Panc1 (cell line): ENCODE measurements at places on chromosomes 1 and 21. TPM values are rescaled to one million over a fixed set of nuclear protein-coding genes. Genes with fewer than 3 reads are reported as not detected.

The SLC45A1 gene
- total RNA-seq, result 11.3 TPM

DNA sequence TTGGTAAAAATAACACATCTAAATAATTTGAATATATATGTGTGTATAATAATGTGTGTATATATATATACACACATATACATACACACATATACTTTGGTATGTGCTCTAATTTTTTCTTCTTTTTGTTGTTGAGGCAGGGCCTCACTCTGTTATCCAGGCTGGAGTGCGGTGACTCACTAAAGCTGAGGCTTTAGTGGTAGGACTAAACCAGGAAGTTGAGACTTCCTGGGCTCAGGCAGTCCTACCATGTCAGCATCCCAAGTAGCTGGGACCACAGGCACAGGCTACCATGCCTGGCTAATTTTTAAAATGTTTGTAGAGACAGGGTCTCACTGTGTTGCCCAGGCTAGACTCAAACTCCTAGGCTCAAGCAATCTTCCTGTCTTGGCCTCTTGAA, 46.7 kb upstream of the CXADR start:
- H3K27ac ChIP-seq, result no peak overlapping the region
- H3K4me3 ChIP-seq, result no peak overlapping the region
- no peak for DNase-seq
- H3K27me3 ChIP-seq, result no peaks in the 10 kb centered on the region
- no peaks in the 10 kb centered on the region for H3K36me3 ChIP-seq

DNA sequence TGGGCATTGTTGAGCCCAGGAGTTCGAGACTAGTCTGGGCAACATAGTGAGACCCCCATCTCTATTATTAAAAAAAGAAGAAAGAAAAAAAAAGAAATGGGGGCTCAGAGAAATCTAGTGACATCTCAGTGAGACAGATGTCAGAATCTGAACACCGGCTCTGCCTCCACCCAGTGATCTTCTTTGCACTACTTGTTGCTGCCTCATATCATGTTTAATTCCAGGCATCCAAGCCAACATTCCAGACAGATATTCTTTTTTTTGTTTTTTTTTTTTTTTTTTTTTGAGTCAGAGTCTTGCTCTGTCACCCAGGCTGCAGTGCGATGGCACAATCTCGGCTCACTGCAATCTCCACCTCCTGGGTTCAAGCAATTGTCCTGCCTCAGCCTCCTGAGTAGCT, 5.0 kb upstream of the ARL8A start:
- DNase-seq, result no peak
- H3K4me1 ChIP-seq, result peaks cover 5% of the 10 kb centered on the region
- no peaks in the 10 kb centered on the region for H3K36me3 ChIP-seq

GRCh38 chr21:32770871-32771523, 558 bp downstream of the PAXBP1 start:
- H3K36me3 ChIP-seq, result peaks cover 5% of the 10 kb centered on the region
- H3K4me1 ChIP-seq, result peaks cover 6% of the 10 kb centered on the region
- H3K27me3 ChIP-seq, result no peaks in the 10 kb centered on the region
- H3K27ac ChIP-seq, result peak overlapping the region; percentile 87
- no peak for DNase-seq

The RPS27 gene
- total RNA-seq, result 1,095 TPM

GRCh38 chr1:100304921-100305320, 38.9 kb downstream of the RTCA start:
- H3K36me3 ChIP-seq, result no peaks in the 10 kb centered on the region
- no peaks in the 10 kb centered on the region for H3K4me1 ChIP-seq
- no peak overlapping the region for H3K27ac ChIP-seq
- no peaks in the 10 kb centered on the region for H3K27me3 ChIP-seq

- H3K27ac ChIP-seq, result no peak overlapping the region
- H3K27me3 ChIP-seq, result no peaks in the 10 kb centered on the region
- H3K36me3 ChIP-seq, result 0 out of 2 replicates have a peak, but pooled peaks cover 8% of the 10 kb centered on the region
- H3K4me1 ChIP-seq, result no peaks in the 10 kb centered on the region
These were observed 40.9 kb downstream of the ALG6 start for GRCh38 chr1:63408331-63408730.

DNA sequence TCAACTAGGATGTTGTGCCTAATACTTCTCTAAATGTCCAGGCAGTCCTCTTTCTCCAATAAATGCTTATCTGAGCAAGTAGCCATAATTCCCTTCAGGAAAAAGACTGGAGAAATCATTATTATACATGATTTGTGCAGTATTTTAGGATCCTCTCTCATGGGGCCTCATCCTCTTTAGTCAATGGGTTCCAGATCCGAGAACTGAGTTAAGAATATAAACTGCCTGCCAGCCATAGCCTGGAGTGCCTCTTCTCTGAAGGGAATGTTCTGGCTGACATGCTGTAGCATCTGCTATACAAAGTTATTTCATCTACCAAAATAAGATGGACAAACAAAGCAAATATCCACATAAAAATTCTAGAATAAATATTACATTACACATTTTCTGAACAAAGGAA, 334.0 kb upstream of the PRMT6 start:
- no peak for DNase-seq
- H3K36me3 ChIP-seq, result no peaks in the 10 kb centered on the region
- H3K27me3 ChIP-seq, result no peaks in the 10 kb centered on the region
- H3K4me3 ChIP-seq, result no peak overlapping the region
- H3K4me1 ChIP-seq, result no peaks in the 10 kb centered on the region
- H3K27ac ChIP-seq, result no peak overlapping the region

DNA sequence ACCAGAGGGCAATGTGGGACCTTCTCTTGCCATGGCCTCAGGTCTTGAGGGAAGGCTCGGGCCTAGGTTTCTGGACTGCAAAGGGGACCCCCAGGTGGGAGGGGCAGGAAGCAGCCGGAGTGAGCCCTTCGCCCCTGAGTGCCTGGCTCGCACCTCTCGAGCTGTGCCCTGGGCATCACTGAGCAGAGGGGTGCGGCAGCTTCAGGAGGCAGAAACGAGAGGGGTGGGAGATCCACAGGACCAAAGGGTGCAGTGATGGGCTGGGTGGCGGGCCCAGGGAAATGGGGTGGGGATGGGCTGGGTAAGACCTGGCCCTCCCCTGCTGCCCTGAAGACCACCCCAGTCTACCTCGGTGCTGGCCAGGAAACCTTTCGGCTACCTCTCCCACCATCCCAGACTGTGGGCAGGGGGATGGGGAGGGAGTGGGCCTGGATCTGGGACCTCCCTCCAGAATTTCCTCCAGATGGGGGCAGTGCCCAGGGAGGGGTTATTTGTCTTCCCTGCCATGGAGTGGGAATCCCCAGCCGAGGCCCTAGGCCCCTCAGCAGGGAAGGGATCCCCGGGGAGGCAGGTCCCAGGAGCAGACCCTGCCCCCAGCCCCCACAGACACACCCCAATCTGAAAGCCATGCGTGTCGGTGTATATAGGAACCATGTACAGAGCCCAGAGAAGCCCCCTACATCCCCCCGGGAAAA, 21.3 kb downstream of the A3GALT2 start:
- H3K4me1 ChIP-seq, result 0 out of 2 replicates have a peak, but pooled peaks cover 3% of the 10 kb centered on the region
- DNase-seq, result no peak
- no peak overlapping the region for H3K27ac ChIP-seq
- no peak overlapping the region for H3K4me3 ChIP-seq

The PAPPA2 gene
- total RNA-seq, result 0.03 TPM

The CRP gene
- total RNA-seq, result 0.90 TPM

DNA sequence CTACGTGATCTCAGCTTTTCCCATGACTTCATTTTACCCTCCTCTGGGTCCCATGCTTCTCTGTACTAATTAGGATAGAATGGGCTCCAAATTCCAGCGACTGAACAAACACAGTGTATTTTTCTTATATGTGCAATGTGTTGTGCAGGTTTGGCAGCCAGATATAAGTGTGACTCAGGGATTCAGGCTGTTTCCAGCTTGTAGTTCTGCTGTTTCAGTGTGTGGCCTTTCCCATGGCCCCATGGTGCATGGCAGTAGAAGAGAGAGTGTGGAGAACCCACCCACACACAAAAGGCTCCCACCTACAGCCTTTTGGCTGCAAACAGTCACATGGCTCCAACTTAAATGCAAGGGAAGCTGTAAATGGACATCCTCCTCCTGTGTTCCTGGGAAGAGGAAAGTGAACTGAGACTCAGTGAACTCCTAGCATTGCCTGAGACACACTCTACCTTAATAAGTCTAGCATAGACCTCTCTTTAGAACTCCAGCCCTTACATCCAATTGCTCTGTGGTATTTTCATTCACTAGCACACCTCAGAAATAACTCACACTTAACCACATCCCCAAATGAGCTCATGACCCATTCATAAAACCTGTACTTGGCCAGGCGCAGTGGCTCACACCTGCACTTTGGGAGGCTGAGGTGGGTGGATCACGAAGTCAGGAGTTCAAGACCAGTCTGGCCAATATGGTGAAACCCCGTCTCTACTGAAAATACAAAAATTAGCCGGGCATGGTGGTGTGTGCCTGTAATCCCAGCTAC, 58.7 kb downstream of the KIAA0040 start:
- no peak overlapping the region for H3K27ac ChIP-seq
- peaks cover 5% of the 10 kb centered on the region for H3K27me3 ChIP-seq
- H3K4me3 ChIP-seq, result no peak overlapping the region
- no peaks in the 10 kb centered on the region for H3K36me3 ChIP-seq
- H3K4me1 ChIP-seq, result no peaks in the 10 kb centered on the region
- DNase-seq, result no peak

DNA sequence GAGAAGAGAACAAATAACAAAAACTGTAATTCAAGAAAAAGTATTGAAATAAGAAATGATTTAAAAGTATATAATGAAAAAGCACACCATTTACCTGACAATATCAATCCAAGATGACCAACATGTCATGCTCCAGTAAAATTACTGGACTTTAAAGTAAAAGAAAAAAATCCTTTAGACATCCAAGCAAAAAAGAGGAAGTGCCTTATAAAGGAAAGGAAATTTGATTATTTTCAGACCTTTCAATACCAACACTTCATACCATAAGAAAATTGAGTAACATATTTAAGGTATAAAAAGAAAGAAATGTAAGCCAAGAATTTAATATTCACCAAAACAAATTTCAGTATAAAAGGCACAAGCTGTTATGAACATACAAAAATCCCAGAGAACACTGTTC, 46.2 kb upstream of the SSX2IP start:
- H3K27ac ChIP-seq, result no peak overlapping the region
- no peak for DNase-seq
- H3K27me3 ChIP-seq, result peaks cover 11% of the 10 kb centered on the region; the same call in 1 of the 2 replicates
- H3K36me3 ChIP-seq, result no peaks in the 10 kb centered on the region
- no peaks in the 10 kb centered on the region for H3K4me1 ChIP-seq

The HUNK gene
- total RNA-seq, result 0.05 TPM

DNA sequence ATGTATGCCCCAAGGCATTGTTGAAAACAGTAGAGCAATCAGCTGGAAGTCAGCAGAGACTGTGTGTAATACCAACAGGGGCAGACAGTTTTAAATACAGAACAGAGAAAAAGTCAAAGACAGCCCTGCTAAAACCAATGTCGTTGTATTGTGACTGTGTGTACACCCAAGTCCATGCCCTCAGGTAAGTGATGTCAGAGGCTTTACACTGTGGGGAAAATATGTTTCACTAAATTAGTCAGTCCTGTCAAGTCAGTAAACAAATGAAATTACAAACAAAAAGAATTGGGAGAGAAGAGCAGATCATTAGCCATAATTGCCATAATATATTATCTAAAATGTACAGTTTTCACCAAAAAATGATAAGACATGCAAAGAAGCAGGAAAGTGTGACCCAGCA, 2.4 kb upstream of the CYP2J2 start:
- H3K4me3 ChIP-seq, result no peak overlapping the region
- peaks cover 37% of the 10 kb centered on the region for H3K27me3 ChIP-seq
- H3K36me3 ChIP-seq, result no peaks in the 10 kb centered on the region; the same call in 1 of the 2 replicates
- H3K4me1 ChIP-seq, result peaks cover 3% of the 10 kb centered on the region; the same call in 1 of the 2 replicates

DNA sequence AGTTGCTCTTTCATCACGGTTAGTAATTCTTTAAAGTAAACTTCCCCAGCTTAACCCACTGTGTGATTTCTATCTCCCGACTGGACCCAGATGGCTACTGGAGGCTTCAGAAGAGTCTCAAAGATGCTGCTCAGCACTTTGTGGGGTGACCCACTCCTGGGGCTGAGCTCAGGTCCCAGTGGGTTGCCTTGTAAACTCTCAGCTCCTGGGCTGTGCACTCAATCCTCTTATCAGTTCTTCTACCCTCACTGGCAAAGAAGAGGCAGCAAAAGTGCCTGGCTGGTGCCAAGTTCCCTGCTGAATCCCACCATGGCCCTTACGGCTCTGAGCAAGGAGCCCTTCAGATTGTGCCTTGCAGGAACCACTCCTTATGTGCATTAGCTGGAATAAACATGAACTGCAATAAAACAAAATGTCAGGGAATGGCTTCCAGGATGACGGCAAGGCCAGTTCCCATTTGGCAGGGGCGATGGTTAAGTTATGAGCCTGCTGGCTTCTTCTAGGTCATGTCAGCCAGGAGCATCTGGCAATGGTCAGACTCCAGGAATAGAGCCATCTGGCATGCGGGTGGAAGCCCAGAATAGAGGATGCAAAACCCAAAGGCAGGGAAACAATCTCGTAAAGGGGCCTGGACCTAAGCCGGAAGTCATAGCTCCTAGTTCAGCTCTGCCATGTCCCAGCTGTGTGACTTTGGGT, 6.8 kb downstream of the MYOC start:
- H3K27me3 ChIP-seq, result no peaks in the 10 kb centered on the region
- 0 out of 2 replicates have a peak, but pooled peaks cover 2% of the 10 kb centered on the region for H3K4me1 ChIP-seq
- DNase-seq, result no peak
- no peaks in the 10 kb centered on the region for H3K36me3 ChIP-seq
- no peak overlapping the region for H3K27ac ChIP-seq

GRCh38 chr1:110240476-110241210, 30.5 kb downstream of the KCNC4 start:
- no peak overlapping the region for H3K4me3 ChIP-seq
- H3K27ac ChIP-seq, result no peak overlapping the region
- no peak for DNase-seq
- no peaks in the 10 kb centered on the region for H3K36me3 ChIP-seq

The ILDR2 gene
- 0.08 TPM for total RNA-seq

The KIRREL1 gene
- total RNA-seq, result 145 TPM

The SPRR2F gene
- total RNA-seq, result not detected

GRCh38 chr1:55571767-55572166, 356.6 kb upstream of the USP24 start:
- no peak overlapping the region for H3K27ac ChIP-seq
- no peaks in the 10 kb centered on the region for H3K36me3 ChIP-seq
- no peak for DNase-seq
- H3K4me1 ChIP-seq, result no peaks in the 10 kb centered on the region
- H3K27me3 ChIP-seq, result no peaks in the 10 kb centered on the region

The OR2M3 gene
- total RNA-seq, result not detected

- no peaks in the 10 kb centered on the region for H3K36me3 ChIP-seq
- peaks cover 7% of the 10 kb centered on the region for H3K27me3 ChIP-seq
- 0 out of 2 replicates have a peak overlapping the region, but pooled peaks have one; percentile 12 for H3K27ac ChIP-seq
- no peak overlapping the region for H3K4me3 ChIP-seq
These were observed 14.8 kb upstream of the TACSTD2 start for GRCh38 chr1:58591806-58592205.

The TFB2M gene
- 21.0 TPM for total RNA-seq

DNA sequence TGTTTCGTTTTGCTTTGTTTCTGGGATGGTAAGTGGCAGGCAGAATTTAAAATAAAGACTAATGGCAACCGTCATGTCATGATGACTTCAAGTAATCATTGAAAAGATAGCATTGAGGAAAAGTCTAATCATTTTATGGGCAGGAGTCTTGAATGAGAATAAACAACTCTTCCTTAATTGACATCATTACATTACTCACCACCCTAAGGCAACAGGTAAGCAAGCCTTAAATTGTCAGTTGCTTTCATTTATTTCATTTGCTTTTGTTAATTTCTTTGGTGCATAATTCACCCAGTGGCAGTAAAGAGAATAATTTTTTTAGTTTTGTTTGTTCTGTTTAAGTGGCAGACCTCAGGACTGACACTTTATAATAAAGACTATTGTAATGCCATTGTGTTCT, 669.0 kb downstream of the RWDD3 start:
- H3K4me1 ChIP-seq, result no peaks in the 10 kb centered on the region
- H3K27ac ChIP-seq, result no peak overlapping the region
- no peaks in the 10 kb centered on the region for H3K27me3 ChIP-seq
- H3K36me3 ChIP-seq, result no peaks in the 10 kb centered on the region
- no peak for DNase-seq
